Urothelium cell line (cell line): ENCODE measurements at places on chromosomes 2 and 18.

DNA sequence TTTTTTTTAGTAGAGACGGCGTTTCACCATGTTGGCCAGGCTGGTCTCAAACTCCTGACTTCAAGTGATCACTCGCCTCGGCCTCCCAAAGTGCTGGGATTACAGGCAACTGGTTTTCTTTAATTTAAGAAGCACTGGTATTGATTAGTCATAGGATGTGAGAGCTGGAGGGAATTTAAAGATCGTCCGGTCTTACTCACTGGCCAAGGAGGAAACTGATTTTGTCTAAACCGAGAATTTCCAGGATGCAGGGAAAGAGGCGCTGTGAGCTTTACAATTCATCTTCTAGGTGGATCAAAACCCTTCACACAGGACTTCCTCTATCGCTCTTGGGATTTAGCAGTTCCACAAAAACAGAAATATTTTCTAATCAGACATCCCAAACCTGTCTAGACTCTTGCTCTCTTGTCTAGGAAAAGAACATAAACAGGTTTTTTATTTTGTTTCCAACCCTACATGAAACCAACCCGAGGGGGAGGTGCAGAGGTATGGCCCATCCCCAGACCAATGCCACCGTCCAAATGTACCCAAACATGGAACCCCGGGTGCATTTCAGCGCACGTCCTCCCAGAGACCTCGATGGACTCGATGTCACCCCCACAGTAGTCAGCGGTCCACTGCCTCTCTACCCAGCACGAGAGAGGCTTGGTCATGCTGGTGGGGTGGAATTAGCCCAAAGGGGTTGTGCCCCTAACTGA lies 12.5 kb upstream of the TUBB6 start:
- DNase-seq: peak; percentile 47

GRCh38 chr2:53104263-53104662 lies 663.3 kb upstream of the CHAC2 start:
- peak; percentile 67 for DNase-seq

- DNase-seq: no peak
These were observed 815 bp downstream of the CNDP1 start for GRCh38 chr18:74534981-74535649.

- DNase-seq: no peak
These were observed 1162.8 kb downstream of the DSC3 start for GRCh38 chr18:29879763-29880162.

GRCh38 chr2:241029599-241030332 lies 31.3 kb downstream of the SNED1 start:
- DNase-seq: no peak

GRCh38 chr2:23385748-23386338 lies 864 bp downstream of the KLHL29 start:
- peak; percentile 67 for DNase-seq

DNA sequence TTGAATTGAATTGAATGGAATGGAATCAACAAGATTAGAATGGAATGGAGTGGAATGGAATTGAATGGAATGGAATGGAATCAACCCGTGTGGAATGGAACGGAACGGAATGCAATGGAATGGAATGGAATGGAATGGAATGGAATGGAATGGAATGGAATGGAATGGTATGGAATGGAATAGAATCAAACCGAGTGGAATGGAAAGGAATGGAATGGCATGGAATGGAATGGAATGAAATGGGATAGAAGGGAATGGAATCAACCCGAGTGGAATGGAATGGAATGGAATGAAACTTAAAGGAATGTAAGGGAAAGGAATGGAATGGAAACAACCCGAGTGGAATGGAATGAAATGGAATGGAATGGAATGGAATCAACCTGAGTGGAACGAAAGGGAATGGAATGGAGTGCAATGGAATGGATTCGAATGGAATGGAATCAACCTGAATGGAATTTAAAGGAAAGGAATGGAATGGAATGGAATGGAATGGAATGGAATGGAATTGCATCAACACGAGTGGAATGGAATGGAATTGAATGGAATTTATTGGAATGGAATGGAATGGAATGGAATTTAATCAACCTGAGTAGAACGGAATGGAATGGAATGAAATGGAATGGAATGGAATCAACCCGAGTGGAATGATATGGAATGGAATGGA lies 1146.6 kb downstream of the RPIA start:
- DNase-seq: no peak

GRCh38 chr2:17628349-17629261 lies 88.1 kb downstream of the VSNL1 start:
- DNase-seq: peak; percentile 50

DNA sequence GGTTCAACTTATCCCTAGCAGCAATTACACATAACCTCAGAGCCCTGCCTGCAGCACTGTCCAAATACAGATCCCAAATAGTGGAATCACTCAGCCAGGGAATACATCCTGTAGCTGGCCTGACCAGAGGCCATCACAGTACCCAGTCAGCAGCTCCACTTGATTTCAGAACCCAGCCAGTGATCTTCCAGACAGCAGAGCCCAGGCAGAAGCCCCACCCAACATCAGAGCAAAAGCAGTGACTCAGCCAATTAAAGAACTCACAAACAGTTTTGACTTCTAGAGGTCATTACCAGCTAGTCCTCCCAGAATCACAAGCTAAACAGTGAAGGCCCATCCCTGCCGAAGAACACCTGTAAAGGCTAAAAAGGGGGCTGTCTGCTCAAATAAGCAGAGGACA lies 118.0 kb upstream of the SRD5A2 start:
- no peak for DNase-seq

GRCh38 chr2:42125841-42126594 lies 43.1 kb upstream of the EML4 start:
- no peak for DNase-seq

- no peak for DNase-seq
These were observed 92.5 kb downstream of the LIPG start for GRCh38 chr18:49654347-49654746.

DNA sequence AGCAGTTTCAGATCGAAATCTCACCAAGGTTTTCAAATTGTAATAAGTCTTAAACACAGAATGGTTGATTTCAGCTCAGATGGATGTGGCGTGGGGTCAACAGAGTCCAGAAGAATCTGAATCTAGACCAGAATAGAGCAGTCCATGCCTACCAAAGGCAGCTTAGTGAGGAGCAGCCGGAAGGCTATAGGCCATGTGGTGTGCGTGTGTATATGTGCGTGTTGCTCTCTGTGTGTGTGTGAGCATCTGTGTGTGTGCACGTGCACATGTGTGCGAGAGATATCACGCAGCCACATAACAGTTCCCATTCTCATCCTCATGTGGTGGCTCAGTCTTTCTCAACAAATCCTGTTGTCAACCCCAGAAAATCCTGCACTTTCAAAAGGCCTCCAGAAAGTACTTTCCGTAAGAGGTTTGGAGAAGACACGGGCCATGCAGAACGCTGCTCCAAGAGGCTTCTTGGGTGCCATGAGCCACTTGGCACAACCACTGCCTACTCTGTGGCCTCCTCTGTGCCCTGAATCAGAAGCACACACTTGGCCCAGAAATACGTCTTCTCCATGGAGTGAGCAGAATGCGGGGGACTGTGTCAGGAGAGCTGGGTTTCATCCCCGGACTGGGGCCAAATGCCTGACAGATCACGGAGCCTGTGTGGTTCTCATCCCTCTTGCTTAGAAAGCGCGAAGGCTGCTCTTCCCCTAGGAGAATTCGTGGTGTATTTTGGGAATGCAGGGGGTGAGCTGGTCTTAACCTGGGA lies 67.3 kb downstream of the ACKR3 start:
- DNase-seq: no peak

- DNase-seq: peak; percentile 53
These were observed 35.4 kb downstream of the INPP4A start for GRCh38 chr2:98479959-98480524.
